ENCODE measurements at places on chromosomes 2 and 18.

- no peak for DNase-seq
These were observed 39.9 kb downstream of the KIF1A start for GRCh38 chr2:240780023-240780700.

DNA sequence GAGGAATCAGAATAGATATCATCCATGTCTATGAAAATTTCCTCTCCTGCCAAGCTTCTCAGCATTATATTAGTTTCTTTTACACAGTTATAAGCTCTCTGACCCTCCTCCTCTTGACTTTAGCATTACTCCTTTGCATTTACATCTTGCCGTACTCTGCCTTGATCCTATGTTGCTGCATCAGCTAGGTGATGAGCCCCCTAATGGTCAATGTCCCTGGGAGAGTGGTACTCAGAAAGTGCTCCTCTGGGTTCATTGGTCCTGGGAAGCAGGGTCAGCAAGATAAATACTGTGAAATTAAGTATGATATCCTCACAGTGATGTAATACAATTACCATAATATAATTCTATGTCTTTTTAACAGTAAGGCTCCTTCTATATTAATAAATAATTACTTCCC is 74.1 kb downstream of the PKP4 start:
- DNase-seq, result no peak

DNA sequence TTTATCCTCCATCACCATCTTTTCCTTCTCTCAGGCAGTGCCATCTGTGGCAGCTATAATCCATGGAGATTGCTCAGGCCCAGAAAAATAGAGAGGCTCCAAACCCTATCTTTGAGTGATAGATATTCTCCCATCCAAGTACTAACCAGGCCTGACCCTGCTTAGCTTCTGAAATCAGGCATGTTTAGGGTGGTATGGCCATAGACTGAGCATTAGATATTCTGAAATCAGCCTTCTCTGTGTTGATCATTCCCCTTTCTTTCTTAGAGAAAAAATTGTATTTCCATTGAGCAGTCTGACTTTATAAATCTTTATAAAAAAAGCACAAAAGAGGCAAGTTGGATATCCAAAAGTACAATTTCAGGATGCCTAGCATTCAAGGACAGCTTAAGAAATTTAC is 131.5 kb upstream of the ACVR2A start:
- no peak for DNase-seq

GRCh38 chr2:42096869-42097591 is 49.2 kb downstream of the PKDCC start:
- DNase-seq, result no peak

GRCh38 chr2:230423851-230424458 is 8.0 kb downstream of the SP100 start:
- no peak for DNase-seq

DNA sequence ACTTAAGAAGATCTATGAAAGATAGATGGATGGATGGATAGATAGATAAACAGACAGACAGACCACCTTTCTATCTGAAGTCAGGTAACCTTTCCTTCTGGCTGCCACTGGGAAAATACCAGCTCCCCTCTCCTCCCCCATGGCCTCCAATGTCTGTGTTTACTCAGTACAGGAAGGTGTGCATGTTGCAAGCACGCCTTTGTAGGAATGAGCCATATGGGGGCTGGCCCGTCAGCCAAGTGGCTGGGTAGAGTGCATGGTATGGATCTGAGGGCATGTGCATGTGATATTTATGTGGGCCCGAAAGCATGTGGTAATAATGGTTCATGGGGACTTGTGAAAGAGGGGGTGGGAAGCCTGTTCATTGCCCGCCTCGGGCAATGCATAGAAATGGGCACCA is 109.2 kb upstream of the FZD7 start:
- no peak for DNase-seq

- no peak for DNase-seq
These were observed 134.9 kb downstream of the ZAP70 start for GRCh38 chr2:97848306-97848705.

DNA sequence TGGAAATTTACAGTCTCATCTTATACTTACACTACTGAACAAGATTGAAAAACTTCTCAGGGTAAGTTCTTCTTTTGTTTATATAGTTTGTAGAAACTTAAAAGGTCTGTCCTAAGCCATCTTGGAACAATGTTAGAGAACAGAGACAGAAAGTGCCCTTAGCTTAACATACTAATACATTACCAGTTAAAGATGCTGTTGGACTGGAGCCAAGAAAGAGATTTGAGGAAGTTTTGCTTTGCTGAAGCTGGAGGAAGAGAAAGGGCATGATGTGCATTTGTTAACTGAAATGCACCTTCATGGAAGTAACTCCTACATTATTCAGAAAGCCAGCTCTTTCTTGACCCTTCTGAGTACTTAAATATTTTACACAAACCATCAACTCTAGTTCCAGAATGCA is 66.5 kb upstream of the TNFRSF11A start:
- DNase-seq, result no peak
